ENCODE measurements at places on chromosomes 7 and 10.

GRCh38 chr7:80428161-80429054, 83.5 kb downstream of the GNAT3 start:
- peak; percentile 30 for DNase-seq

- no peak for DNase-seq
Measured at GRCh38 chr7:133794479-133794878, 332.7 kb upstream of the LRGUK start.

GRCh38 chr7:144729226-144729625, 106.6 kb downstream of the TPK1 start:
- DNase-seq = no peak

DNA sequence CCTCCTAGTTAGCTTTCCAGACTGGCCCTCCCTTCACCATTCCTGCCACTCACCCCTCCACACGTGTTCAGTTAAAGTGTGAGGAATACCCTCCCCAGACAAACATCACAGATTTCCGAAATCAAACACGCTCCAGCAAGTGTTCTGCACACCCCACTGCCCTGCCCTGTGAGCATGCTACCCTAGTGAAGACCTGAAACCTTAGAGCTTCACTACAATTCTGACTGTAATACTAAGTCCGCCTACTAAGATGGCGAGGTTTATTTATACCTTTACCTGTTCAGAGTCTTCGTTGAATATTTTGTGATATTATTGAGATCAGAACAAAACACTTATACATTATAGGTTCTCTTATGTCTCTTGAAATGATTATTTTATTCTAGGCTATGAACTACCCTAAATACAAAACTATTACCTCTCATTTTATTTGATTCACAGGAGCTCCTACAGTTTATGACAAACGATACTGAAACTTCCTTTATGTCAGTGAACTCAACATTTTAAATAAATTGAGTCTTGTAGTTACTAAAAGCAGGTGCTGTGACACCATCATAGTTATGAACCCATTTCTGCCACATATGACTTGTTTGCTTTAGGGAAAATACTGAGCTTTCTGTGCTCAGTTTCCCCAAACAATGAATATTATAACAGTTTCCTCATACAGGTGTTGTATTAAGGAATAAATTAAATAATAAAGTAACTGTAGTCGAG, 8.6 kb downstream of the SCIN start:
- no peak for DNase-seq

DNA sequence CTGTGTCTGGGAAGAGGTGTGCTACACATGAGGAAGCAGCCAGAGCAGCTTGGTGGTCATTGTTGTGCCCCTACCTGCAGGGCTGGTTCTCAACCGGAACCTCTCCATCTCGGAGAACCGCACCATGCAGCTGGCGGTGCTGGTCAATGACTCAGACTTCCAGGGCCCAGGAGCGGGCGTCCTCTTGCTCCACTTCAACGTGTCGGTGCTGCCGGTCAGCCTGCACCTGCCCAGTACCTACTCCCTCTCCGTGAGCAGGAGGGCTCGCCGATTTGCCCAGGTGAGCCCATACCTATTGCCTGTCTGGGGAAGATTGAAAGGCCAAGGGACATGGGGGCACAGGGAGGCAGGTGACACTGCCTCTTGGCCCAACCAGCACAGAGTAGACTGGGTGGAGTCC, 29.3 kb upstream of the CSGALNACT2 start:
- no peak for DNase-seq

DNA sequence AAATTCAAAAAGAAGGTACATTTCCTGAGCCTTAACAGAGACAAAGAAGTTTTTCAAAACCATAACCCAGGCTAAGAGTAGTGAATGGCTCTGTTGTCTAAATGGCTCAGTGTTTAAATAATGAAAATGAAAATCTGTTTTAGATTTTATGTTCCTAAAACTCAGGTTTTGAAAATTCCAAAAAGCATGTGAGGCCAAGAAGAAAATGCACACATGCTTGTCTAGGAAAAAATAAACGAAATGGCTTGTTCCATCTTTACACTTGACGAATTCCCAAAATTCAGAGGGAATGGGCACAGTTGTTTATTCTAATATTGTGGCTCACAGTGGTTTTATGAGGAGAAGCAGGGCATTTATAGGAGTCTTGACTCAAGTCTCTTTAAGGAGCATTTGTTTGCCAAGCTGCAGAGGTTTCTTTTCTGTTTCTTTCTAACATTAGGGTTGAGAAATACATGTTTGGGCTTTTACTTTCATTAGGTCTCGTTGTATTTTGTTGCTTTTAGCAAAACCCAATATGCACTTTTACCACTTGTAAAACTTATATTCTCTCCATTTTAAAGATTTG, 527.6 kb upstream of the ANKRD30A start:
- no peak for DNase-seq

- DNase-seq = peak; percentile 53
Measured at GRCh38 chr10:104330168-104331110, 7.8 kb downstream of the ITPRIP start.

DNA sequence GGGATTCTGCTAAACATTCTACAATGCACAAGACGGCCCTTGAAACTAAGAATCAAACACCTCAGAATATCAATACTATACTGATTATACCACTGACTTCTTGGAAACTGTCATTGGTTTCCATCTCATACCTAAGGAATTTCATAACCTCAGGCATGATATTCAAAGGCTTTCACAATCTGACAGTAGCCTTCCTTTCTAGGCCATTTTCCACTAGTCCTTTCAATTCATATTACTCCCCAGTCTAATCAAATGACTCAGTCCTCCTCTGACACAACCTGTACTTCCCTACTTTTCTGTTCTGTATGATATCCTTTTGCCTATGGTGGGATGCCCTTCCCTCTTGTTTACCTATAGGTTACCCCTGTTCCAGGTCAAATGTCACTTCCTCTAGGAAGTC, 48.3 kb downstream of the CSTF2T start:
- peak; percentile 20 for DNase-seq

- DNase-seq = no peak
Measured at GRCh38 chr7:157841773-157842370, 505.1 kb downstream of the DNAJB6 start.

GRCh38 chr7:93030605-93031225, 87.1 kb downstream of the SAMD9 start:
- no peak for DNase-seq

GRCh38 chr7:31323101-31323500, 17.4 kb downstream of the NEUROD6 start:
- DNase-seq = no peak

GRCh38 chr7:91347290-91347689, 83.1 kb downstream of the FZD1 start:
- DNase-seq = no peak

GRCh38 chr10:86900955-86901354, 56.5 kb downstream of the MMRN2 start:
- peak; percentile 72 for DNase-seq

DNA sequence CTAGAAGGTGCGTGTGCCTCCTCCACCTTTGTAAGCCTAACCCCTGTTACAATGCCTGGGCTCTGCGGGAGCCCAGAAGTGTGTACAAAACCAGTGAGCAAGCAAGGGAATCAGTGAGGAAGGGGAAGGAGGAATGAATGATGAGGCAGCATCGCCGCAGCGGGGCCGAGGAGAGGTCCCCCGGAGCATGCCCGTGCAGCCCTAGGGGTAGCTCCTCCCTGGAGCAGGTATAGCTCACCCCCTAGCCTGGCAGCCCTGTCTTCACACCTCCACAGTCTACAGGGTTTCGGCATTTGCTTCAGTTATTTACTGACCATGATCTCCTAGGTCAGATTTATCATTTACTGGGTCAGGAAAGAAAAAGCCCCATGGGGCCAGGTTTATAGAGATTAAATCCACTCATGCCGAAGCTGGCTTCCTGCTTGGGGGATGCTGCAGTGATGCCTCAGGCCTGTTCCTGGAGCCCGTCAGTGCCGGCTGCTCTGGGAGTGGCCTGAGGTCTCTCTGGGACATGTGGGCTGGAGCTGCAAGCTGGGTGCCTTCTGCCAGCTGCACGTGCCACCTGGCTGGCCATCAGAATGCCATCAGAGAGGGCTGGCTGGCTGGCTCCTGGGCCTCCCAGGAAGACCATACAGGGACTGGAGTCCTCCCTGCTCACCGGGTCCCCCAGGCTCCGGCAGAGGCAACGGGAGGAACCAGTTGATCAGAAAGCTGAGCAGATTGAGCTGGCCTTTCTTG, 138.9 kb downstream of the GRK5 start:
- DNase-seq = no peak

DNA sequence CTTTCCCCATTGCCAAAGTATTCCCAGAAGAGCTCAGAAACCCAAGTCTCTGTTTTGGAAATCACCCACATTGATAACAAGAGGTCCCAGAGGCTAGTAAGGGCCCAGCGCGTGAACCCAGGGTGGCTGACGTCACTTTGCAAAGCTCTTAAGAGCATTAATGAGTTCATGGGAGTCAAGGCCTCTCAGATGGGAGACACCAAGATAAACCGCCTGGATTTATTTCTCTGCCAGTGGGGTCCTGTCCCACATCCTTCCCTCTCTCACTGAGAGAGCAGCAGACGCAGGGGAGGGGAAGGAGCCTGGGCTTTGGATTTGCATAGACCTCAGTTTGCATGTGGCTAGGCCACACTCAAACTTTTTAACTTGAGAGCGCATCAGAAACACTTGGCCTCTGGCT, 184.8 kb upstream of the PDE1C start:
- no peak for DNase-seq

DNA sequence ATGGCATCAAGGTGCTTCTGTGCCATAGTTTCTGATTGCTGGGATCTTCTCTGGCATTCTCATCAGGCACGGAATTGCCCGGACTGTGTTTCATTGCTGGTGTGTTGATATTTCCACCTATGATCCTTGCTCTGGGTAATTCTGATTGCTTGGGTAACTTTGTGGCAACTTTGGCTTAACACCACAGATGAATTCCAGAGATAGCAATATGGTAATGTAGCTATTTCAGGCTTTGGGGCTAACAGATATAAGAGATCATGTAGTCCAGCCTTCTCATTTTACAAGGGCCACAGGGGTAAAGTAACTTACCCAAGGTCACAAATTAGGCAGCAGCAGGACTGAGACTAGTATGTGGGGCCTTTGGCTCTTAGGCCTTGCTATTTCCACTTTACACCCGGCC, 53.9 kb upstream of the PLPP4 start:
- no peak for DNase-seq

DNA sequence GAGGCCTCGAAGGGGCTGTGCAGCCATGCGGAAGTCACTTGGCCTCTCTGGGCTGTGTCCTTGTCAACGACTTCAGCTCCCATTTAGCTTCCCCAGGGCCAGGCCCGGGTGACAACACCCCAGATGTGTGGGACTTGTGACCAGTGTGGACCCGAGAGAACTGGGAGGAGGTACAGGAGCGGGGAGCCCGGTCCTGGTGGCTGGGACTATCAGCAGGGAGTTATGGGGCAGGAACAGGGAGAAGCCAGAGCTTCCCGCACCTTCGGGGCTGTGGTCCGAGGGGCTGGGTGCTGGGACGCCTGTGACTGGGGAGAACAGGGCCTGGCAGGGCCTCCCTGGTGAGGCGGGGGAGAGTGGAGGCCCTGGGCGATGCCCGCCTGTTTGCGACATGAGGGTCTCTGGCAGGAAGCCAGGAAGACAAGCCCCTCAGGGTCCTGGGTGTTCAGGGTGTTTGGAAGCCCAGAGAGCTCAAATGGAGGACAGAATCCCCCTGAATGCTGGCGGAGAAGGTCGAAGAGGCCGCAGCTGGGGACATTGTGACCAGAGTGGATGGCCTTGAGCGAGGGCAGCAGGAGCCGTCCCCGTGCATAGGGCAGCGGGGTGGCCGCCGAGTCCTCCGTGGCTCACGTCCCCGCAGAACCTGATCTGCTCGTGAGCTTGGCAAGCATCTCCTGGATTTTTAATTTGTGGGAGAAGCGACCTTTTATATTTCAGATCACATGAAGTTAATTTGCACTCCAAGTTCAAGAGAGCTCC, 30.0 kb upstream of the PSMG3 start:
- DNase-seq = no peak

- DNase-seq = no peak
Measured at GRCh38 chr7:157808042-157808441, 471.2 kb downstream of the DNAJB6 start.

- no peak for DNase-seq
Measured at GRCh38 chr10:69505636-69506318, 54.5 kb downstream of the TSPAN15 start.

DNA sequence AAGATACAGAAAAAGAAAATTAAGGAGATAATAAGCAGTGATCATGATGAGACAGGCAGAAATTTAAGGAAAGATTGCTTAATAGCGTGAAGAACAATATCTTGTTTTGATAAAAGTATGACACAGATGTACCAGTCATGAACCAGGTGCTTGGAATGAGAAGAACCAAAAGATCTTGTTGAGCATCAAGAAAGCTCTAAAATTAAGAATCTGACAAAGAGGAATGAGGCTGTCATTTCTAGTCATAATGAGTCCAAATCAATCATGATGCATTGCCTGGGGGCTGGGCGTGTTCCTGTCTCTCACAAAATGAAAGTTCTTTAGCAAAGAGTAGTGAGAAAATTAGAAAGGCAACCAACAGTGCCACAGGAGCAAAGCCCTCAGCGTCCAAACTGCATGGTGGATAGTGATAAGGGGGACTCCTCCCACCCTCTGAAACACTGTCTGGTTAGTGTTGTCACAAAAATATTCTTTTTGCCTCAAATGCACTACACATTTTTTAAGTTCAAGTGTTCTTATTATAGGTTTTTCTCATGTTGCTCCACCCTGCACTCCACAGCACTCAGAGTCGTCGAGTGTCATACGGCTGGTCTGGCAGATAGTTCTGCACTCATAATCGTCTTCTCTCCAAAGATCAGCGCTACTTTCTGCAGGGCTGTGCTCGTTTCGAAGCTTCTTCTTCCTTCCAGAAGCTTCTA, 439.6 kb downstream of the TNS3 start:
- no peak for DNase-seq

- peak; percentile 30 for DNase-seq
Measured at GRCh38 chr7:2566890-2567678, 8.3 kb downstream of the IQCE start.

DNA sequence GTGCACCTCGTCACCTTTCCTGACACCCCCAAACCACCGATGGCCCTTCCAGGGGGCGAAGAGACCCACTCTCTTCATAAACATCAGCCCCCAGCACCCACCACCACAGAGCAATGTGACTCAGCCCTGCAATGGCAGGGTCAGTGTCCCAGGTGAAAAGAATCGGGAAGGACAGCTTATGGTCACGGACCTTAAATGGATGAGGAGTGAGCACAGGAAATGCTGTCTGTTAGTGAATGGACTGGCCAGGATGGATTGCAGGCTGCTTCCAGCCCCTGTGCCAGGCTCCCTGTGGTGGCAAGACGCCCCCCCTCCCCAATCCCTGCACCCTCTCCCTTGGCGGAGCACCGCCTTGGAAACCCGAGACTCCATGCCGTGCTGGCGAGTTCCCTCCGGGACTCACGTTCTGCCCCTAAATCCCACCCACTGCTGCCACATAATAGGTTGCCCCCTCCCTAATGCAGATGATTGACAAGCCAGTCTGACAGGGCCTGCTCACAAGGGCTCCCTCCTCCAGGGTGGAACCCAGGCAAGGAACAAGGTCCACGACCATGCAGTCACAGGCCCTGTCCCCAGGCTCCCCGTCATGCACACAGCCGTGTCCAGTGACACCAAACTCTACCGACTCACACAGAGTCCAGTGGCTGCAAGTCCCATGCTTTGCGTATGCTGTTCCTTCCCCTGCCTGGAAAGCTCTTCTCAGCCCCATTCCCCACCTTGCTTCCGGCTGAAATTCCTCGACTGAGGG, 7.3 kb downstream of the ASB13 start:
- DNase-seq = no peak

All from AG08396 (cell line).